Suprapubic skin (tissue), 4 donors: ENCODE measurements at places on chromosomes 1 and 21.

GRCh38 chr1:40153073-40153770 is 8.0 kb upstream of the RLF start:
- DNase-seq = no peak

- no peak for DNase-seq
Observed at GRCh38 chr1:239218301-239218700, 168.1 kb upstream of the CHRM3 start.

DNA sequence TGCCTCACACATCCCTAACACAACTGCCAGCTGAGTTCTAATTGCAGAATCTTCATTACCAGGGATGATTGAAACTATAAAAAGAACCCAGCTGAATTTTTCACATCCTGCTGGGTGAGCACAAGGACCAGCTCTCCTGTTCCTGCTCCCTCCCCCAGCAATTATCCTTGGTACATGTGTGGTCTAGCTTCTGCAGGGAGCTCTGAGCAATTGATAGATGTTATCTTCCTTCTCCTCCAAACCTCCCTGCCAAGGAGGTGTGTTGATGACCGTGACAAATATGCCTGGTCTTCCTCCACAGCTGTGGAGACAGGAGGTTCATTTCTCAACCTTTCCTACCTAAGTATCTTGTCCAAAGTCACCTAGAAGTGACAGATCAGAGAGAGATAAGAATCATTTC is 65.3 kb upstream of the MAN1A2 start:
- DNase-seq = no peak

- DNase-seq = no peak
Observed at GRCh38 chr1:17874231-17874630, 119.1 kb downstream of the ACTL8 start.

DNA sequence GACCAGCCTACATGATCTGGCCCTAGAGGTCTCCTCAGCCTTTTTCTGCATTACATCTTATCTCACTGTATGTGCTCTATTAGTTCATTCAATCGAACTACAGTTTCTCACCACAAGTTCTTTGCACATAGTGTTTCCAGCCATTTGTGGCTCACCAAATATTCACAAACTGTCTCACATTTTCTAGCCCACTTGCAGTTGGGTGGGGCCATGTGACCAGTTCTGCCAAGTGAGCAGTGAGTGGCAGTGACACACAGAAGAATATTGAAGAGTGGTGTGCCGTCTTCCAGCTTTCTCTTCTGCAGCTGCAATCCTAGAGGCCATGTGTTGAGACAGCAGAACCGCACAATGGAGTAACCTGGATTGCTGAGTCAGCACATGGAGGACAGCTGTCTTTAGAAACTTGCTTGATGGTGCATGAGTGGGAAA is 103.2 kb upstream of the ZNF644 start:
- no peak for DNase-seq

DNA sequence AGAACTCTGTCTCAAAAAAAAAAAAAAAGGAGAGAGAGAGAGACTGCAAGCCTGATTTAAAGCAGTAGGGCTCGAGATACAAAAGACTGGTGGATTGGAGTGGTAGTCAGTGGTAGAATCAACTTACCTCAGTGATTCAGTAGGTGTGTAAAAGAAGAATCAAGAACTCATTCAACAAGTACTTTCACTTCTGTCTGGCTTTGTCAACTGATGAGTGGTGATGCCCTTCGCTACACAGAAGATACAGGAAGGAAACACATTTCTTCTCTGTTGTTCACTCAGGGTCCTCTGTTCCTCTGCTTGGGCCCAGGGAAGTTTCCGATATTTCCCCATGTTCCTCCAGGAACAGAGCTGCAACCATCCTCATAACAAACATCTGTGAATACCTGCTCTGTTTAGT is 68.6 kb upstream of the COG2 start:
- DNase-seq = no peak

DNA sequence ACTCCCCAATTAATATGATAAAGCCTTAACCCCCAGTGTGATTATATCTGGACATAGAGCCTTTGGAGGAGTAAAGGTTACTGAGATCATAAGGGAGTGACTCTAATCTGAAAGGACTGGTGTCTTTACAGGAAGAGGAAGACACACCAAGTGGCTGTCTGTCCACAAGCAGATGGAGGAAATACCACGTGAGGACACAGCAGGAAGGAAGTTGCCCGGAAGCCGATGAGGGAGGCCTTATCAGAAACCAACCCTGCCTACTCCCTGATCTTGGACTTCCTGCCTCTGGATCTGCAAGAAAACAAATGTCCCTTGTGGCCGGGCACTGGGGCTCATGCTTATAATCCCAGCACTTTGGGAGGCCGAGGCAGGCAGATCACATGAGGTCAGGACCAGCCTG is 110.3 kb upstream of the CHRM3 start:
- DNase-seq = no peak

- no peak for DNase-seq
Observed at GRCh38 chr1:175138579-175138978, 54.0 kb downstream of the KIAA0040 start.
